Activated T-helper 9 cell treated with anti-CD3 and anti-CD28 coated beads, Interleukin-2, amount 50 U/mL, for 16 hours (primary cell): ENCODE measurements at places on chromosomes 11 and 22.

DNA sequence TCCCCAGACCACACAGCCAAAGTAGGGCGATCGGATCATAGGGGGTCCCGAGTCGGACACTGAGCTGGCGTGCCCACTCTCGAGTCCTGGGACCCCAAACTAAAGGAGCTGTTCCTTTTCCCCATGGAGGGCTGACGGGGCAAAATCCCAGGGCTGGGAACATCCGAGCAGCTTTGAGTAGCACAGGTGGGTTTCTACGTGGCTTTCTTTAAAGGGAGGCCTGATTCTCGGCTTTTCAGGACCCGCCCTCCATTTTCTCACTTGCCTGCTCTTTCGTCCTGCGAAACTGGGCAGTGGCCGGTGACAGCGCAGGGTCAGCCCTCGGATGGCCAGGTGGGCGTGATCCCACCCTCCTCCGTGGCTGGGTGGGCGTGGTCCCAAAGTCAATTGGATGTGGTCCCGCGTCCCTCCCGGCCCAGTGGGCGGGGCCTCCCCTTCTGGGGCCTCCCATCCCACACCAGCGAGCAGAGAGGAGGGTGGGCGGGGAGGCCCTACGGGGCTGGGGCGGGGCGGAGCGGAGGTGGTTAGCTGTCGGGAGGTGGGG, 17.5 kb upstream of the TXNRD2 start:
- no peak for DNase-seq

GRCh38 chr11:71192629-71193028, 59.7 kb downstream of the SHANK2 start:
- DNase-seq, result no peak

DNA sequence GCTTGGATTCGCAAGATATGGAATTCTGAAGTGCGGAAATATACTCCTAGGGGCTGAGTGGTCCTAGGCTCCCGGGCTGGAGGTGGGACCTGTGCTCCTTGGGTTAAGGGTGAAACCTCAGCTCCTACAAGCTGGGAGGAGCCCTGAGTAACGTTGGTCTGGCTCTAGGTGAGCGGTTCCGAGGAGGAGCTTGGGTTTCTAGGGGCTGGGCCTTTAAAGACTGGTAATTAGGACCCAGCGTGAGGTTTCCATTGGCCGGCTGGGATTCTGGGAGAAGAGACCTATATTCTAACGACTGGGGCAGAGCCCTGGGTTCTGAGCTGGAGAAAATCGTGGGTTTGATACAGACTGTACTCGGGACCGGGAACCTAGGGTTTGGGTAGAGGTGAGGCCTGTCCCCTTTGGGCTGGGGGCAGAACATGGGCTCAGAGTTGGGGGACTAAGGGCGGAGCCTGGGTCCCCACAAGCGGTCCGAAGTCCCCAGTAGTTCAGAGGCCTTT, 882 bp upstream of the MAP4K2 start:
- DNase-seq, result no peak

GRCh38 chr22:44587737-44588310, 89.8 kb upstream of the RTL6 start:
- no peak for DNase-seq

DNA sequence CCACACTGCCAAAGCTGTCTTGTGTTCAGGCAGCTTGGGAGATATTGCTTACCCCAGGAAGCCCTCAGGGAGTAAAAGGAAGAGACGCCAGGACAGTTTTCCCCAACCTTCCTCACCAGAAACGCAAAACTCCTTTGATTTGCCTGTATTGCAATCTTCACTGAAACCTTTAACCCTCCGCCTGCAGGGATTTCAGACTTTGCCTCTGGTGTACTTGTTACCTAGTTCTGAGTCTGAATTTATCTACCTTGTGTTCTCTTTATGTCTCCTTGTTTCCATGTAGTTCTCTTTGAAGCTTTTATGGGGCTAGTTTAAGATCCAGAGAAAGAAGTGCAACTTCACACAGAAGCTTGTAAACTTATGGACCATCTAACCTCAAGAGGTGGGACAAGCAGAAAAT, 154.2 kb downstream of the DSCAML1 start:
- no peak for DNase-seq

DNA sequence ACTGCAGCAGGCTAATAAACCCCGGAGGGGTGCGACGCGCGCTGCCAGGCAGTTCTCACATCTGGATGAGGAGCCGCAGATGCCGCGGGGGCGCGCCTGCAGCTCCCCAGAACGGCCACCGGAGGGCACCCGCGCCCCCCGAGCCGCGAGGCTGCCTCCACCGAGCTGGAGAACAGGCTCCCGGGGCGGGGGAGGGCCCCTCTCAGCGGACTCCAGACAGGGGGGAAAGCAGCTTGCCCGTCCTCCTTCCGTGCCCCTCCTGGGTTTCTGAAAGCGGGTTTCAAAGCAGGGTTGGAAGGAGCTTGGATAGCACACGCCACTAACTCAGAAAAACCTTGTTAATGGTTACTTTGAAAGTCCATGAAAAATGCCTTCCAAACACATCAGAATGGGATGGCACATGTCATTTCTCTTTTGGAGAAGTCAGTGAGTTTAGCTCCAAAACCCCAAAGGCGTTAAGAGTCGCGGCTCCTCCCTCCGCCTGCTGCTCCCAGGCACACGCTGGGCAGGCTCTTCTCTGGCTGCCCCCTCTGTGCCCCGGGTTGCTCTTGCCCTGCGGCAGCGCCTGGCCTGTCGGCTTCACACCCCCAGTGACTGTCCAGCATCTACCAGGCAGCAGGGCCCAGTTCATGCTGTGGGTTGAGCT, 317.8 kb downstream of the NTM start:
- DNase-seq, result no peak

DNA sequence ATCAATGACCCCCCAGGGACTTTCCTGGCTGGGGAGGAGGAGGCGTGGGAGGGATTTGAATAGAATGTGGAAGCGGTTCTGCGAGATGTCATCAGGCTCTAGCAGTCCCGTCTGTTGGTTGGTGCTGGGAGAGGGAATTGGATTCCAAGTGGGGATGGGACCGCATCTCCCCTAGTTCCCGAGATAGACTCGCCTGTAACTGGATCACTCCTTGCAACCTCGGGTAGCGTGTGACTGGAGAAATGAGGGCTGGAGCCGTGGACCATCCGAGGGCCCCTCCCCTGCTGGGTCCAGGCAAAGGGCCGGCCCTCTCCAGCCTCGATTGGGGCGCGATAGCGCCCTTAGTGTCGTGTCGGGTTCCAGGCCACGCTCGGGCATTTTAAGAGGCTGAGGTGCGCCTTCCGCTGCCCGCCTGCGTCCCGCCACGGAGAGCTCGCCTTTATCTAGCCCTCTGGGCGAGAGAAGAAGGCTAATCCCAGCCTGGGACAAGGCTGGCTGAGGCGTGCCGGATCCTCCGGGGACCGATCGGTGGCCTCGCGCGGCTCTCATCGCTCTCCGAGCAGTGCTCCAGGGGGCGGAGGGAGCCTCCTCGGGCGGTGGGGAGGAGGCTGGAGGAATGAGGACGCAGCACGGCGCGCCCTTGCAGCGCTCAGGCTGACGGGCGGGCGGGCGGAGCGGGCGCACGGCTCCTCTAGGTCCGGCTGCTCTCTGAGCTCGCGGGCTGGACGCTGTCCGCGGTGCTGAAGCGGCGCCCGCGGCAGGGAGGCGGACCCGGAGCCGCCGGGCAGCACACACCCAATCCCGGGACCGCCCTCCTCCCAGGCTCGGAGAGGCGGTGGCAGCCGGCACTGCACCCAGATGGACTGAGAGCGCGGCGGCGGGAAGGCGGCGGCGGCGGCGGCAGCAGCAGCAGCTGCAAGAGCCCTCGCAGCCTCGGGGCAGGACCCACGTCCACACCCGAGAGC, 107.8 kb downstream of the OSBP2 start:
- DNase-seq, result peak; percentile 44

DNA sequence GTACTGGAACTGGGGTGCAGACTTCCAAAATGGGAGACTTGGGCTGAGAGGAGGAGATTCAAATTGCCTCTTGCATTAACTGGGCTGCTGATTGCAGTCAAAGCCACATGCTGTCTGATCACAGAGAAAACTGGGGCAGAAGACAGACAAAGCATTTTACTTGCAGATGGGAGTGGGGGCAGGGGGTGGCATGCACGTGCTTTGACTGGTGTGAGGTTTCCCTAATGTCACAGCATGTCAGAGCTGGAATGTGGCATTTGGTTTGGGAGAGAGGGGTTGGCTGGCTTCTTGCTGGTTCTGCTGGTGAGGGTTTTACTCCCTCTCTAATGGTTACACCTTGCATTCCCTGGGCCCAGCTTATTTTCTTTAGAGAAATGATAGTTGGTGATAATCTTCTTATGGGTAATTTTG, 2.9 kb downstream of the TUB start:
- no peak for DNase-seq
